ENCODE measurements at places on chromosomes 5 and 9.

GRCh38 chr9:130286072-130286770, 20.7 kb downstream of the HMCN2 start:
- DNase-seq, result no peak

DNA sequence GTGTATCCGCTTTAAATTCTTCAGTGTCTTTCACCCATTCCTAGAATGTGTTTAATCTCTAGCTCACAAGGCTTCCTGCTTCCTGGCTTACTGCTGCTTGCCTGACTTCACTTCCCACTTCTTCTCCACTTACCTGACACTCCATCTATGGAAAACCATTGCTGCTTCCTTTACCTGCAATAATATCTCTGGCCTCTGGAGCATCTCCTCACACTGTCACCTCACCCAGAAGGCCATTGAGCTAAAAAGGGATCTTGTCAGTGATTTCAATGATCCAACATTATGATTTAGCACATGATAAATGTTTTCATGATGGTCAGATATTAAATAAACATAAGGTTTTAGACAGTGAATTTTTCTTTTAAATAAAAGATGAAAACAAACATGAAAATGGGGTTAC, 281.1 kb downstream of the MRPS30 start:
- no peak for DNase-seq

DNA sequence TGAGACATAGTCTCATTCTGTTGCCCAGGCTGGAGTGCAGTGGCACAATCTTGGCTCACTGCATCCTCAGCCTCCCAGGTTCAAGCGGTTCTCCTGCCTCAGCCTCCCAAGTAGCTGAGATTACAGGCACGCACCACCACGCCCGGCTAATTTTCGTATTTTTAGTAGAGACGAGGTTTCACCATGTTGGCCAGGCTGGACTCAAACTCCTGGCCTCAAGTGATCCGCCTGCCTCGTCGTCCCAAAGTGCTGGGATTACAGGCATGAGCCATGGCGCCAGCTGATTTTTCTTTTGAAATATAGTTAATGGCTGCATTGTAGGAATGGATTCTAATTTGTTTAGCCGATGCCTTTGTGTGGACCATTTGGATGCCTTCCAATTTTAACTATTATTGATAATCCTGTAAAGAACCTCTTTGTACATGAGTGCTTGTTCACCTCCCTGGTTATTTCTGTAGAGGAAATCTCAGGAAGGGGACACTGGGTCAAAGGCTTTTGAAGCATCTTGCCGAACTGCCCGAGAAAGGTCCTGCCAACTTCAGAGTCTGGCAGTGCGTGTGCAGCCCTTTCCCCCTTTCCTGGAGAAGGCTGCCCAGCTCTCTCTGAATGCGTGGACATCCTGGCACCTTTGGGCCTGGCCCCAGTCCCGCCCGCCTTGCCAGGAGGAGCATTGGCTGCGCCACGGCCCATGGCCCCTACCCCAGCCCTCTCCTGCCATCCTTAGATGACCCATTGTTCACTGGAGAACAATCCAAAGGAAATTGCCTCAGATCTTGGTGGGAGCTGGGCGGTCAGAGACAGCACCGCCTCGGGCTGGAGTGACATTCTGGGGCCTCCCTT, 8.9 kb upstream of the NUP214 start:
- DNase-seq, result peak; percentile 13

DNA sequence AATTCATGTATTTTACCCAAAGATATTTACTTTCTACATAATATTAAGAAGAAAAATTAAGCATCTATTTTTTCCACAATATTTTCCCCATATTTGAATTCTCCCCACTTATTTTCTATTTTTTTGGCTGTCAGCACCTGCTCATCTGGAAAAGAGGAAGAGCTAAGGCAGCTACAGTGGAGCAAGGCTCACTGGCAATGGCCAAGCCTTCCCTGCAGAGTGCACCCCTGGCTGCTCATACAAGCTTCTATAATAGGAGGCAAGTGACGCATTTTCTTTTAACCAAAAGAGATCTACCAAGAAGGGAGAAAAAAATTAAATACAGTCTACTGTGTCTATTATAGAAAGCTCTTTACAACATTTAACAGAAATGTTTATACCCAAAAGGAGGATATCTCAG, 72.5 kb downstream of the AUH start:
- no peak for DNase-seq

- peak; percentile 65 for DNase-seq
Measured at GRCh38 chr5:176436656-176437055, 11.5 kb upstream of the FAF2 start.

DNA sequence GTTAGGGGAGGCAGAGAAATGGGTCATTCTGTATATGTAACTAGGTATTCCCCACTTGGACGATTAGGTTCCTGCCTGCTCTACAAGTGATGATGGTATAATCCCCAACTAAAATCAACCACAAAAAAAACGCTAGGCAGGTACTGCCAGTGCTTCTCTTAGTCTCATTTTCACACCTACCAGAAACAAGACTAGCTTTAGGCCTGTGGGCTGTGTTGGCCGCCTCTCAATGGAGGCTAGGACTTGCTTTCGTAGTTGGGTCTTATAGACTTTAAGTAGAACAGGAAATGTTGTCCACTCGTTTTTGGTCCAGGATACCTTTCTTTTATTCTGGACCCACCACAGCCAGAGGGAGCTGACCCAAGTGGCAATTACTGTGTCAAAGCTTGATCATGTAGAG, 111.8 kb downstream of the UNC13B start:
- DNase-seq, result no peak

- DNase-seq, result no peak
Measured at GRCh38 chr9:126788634-126789349, 16.0 kb upstream of the ZBTB43 start.

DNA sequence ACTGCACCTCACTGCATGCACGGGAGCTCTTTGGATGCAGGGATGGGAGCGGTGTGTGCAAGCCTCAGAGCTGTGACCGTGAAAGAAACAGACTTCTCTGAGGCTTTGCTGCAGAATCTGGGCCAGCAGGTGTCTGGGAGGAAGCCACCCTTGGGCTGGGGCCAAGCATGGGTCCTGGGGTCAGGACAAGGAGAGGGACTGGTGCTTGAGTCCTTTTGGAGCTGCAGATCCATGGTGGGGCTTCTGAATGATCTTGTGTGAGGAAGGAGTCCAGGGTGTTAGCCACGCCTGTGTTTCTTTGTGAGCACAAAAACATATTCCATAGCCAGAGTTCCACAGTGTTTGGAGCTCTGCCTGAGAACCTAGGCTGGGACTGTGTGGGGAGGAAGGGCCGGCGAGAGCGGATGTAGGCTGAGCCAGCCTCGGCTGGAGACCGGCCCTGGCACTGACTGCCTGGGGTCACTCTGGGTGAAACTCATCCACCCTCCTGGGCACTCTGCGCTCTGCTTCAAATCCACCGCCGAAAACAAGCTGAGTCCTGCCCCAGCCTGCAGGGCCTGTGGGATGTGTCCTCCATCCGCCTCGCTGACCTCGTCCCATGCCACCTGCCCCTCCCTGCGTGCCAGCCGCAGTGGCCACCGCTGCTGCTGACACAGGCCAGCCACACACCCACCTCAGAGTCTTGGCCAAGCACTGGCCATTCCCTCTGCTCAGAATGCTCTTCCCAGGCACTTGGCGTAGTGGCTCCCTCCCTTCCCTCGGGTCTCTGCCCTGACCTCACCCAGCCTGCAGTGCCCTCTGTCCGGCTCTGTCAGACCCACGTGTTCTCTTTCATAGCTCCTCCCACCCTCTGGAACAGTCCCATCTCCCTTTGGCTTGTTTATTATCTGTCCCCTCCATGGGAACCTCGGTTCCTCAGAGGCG, 26.7 kb downstream of the ERGIC1 start:
- peak; percentile 84 for DNase-seq

DNA sequence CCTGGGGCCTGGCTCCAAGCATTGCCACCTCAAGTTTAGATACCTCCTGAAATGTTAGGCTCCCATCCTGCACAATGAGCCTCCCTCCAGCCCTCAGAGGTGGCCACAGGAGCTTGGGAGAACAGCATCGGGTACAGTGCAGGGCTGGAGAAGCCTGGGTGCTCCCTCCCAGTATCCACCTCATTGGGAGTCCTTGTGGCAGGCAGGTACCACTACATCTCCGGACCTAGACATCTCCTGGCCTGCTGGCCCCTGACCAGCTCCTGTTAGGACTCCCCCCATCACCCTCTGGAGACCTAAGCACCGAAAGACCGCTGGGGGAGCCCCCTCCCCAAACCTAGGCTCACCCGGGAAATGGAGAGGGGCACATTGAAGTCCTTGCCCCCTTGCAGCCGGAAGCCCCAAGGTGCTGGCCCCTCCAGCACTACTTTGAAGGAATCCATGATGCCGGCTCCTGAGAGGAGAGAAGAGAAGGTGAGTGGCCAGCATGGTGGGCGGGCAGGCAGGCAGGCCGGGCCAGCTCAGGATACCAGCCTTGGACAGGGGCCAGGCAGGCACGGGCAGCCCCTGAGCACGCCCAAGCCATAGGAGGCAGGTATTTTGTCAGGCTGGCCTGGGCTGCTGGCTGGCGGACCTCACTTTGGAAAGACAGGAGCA, 1.2 kb downstream of the PDLIM7 start:
- peak; percentile 63 for DNase-seq

DNA sequence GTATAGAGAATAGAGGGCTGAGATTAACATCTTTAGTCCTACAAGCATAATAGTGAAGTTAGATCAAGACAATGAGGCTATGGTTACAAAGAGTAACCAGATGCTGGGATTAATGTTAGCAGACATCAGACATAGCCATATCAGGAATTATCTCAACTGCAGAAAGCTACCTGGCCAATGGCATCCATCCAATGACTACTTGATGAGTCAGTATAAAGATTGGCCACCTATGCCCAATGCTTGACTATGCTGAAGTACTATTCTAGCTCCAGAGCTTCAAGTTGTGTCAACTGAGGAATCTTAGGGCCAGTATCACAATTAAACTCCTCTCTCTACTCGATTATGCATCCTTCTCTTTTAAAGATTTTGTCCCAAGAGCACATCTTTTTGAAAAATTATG, 541.4 kb downstream of the PRELID2 start:
- no peak for DNase-seq

DNA sequence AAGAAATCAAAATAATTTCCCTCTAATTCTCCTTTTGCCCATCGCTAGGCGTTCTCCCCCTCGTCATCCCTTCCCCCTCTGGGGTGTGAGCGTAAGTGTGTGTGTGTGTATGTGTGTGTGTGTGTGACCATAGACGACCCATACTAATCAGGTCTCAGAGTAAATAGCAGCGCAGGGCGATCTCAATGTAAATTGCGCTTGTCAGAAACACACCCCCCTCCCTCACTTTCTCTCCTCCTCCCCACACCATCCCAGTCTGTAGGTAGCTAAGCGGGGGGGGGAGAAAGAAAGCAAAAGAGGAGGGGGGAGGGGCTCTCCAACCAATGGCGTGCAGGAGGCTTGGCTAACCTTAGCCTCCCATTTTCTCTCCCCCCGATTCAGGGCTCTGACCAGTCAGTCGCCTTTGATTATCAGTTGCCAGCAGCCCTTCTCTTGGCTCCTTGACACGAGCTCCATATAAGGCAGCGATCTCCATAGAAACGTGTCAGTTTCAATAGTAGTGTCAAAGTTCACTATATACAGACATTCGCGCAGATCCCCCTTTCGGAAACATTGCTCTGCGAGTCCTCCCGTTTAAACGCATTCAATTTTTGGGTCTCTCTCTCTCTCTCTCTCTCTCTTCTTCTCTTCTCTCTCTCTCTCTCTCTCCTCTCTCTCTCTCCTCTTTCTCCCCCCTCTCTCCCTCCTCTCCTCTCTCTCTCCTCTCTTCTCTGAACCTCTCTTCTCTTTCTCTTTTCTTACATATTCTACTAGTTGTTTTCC, at the start of gene NR2F1:
TSS of gene NR2F1 (plus strand) at position 546 of the 762 bp plus-strand sequence. CDS start 1,802 bp downstream, outside the sequence.
- peak; percentile 97 for DNase-seq

DNA sequence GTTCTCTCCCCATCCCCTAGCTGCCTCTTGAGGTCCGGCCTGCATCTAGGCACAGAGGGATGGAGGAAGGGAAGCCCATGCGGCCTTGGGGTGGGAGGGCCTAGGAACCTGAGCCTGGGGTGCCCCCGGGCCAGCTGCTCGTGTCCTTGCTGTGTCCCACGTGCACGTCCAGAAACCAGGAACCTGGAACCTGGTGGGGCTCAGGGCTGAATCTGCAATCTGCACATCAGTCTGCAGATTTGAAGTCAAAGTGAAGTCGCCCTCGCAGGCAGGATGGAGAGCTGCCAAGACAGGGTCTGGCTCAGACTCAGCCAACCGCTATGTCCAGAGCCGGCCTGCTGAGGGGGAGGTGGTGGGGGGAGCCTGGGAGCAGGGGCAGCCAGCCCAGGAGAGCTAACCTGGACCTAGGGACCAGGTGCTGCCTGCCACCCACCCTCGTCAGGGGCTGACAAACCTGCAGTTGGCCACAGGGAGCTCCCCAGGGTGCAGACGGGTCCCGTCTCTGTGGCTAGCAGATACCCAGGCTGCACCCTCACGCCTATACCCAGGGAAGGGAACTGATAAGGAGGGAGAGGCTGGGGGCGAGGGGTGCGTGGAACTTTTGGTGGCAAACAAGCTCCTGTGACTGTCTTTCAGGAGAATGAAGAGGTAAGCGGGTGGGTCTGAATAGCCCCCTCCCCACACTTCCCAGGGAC, 103.5 kb upstream of the SIMC1 start:
- no peak for DNase-seq

- DNase-seq, result no peak
Measured at GRCh38 chr5:64746446-64746845, 22.0 kb downstream of the SREK1IP1 start.

- no peak for DNase-seq
Measured at GRCh38 chr5:80239680-80240367, 16.0 kb downstream of the SERINC5 start.

GRCh38 chr9:109918339-109919163, 138.6 kb downstream of the PALM2AKAP2 start:
- DNase-seq, result no peak

GRCh38 chr5:33068786-33069185, 357.7 kb downstream of the NPR3 start:
- no peak for DNase-seq

DNA sequence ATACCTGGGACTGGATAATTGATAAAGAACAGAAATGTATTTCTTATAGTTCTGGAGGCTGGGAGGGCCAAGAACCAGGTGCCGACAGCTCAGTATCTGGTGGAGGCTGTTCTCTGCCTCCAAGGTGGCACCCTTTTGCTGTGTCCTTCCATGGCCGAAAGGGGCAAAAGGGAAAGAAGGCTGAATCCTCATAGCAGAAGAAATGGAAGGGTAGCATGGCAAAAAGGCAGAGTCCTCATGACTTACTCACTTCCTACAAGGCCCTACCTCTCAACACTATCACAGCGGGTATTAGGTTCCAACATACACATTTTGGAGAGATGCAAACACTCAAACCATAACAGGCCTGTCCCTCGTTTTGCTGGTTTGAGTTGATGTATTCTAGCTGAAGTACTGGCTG, 25.1 kb upstream of the MED10 start:
- no peak for DNase-seq

DNA sequence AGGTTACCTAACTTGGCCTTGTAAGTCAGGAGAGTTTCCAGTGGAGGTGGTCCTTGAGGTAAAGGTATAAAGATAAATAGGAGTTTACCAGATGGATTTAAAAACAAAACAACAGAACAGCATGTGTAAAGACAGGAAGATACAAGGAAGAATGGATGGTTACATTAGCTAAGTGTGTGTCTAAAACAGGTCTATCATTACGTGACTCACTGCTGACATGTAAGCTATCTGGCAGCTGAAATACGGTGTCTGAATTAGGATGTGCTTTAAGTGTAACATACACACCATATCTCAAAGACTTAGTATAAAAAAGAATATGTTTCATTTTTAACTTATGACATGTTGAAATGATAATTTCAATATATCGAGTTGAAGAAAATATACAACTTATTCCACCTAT, 405.1 kb upstream of the ADAMTSL1 start:
- no peak for DNase-seq

Measured in lung microvascular endothelial cell (primary cell).